T-helper 2 cell treated with Interferon-gamma antibody and Interleukin-4, amounts not matched to agents 100 ng/mL and 5 ng/mL, for 36 hours (primary cell): ENCODE measurements at places on chromosomes 4 and X. TPM values are rescaled to one million over a fixed set of nuclear protein-coding genes. Genes with fewer than 3 reads are reported as not detected.

PLAC1 gene
- total RNA-seq = not detected in 2 replicates

USP26 gene
- not detected in 2 replicates for total RNA-seq

CXCL6 gene
- total RNA-seq = not detected in 2 replicates

DHX15 gene
- total RNA-seq = 207 and 215 TPM in 2 replicates

WDR17 gene
- total RNA-seq = 1.2 and 2.2 TPM in 2 replicates

MBTPS2 gene
- 9.4 and 10.0 TPM in 2 replicates for total RNA-seq

TMSB15B gene
- total RNA-seq = 7.2 and 8.3 TPM in 2 replicates

CLTRN gene
- 0.16 TPM in 1 of 2 replicates, not detected in the other for total RNA-seq

GLA gene
- total RNA-seq = 30.8 and 36.0 TPM in 2 replicates

DCLK2 gene
- total RNA-seq = 0.16 and 0.27 TPM in 2 replicates

SPANXN3 gene
- not detected in 2 replicates for total RNA-seq

NEUROG2 gene
- not detected in 2 replicates for total RNA-seq

BRS3 gene
- not detected in 2 replicates for total RNA-seq

NAA11 gene
- not detected in 2 replicates for total RNA-seq

FOXR2 gene
- not detected in 2 replicates for total RNA-seq

TCEANC gene
- total RNA-seq = 8.4 and 9.9 TPM in 2 replicates

CCKAR gene
- not detected in 2 replicates for total RNA-seq

AR gene
- total RNA-seq = 0.48 and 0.61 TPM in 2 replicates

FAM241A gene
- total RNA-seq = 1.6 and 1.7 TPM in 2 replicates

EDNRA gene
- total RNA-seq = not detected in 2 replicates

USP9X gene
- 40.5 and 40.9 TPM in 2 replicates for total RNA-seq

LDB2 gene
- not detected in 2 replicates for total RNA-seq

IL2 gene
- total RNA-seq = 0.75 and 1.3 TPM in 2 replicates
